ENCODE measurements at places on chromosomes 4 and X.

DNA sequence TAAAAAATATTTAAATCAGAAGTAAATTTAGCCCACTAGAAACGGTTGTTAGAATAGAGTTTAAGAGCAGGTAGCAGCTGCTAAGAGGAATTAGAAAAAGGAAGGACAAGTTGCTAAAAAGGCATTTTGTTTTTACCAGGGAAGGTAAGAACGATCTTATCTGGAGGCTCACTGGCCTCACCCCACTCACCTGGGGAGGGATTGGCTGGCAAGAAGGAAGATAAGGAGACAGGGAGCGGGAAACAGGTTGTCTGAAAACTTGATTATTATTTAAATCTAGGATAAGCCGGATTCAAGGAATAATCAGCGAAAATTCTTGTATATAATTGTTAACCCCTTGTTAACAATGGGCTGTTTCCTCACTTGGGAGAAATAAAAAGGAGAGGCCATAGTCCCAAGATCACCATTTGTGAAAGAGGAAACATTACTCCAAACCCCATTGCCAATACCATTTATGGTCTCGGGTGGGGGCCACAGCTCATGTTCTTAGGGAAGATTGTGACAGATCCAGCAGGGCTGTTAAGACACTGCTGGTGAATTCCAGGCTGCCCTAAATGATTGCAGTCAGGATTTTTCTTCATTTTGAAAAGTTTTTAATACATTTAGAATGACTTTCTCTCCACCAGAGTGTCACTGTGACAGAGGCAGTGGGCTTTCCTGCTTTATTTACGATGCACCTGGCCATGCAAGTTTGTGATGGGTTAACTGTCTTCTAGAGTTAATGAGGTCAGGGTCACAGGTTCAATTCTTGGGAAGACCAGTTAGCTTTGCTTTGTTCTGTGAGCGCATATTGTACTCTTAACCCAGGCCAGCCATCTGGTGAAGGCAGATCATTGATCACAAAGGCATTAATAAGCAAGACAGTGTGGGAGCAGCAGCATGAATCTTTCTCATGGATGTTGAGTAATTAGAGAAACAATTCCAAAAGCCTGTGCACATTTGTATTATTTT, 106.6 kb downstream of the CEP135 start:
- no peak for DNase-seq

DNA sequence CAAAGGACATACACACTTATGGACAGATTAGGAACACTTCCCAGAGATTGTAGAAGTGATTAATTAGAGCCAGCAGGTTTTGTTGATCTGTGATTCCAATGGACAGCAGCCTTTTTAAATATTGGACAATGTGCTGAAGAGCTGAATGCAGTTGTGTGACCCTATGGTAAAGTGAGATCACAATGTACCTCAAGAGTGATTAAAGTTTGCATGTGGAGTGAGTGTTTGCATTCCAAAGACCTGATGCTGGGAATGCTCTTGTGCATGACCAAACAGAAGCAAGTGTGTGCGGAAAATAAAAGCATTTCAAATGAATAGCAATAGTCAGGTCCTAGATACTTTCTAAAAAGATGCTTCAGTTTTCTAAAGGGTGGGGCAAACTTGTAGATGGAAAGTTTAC, 154.1 kb downstream of the BANK1 start:
- DNase-seq: no peak

GRCh38 chrX:40391662-40392061, 189.1 kb upstream of the ATP6AP2 start:
- DNase-seq: no peak

GRCh38 chrX:23901805-23902204, 5.9 kb downstream of the APOO start:
- DNase-seq: no peak

DNA sequence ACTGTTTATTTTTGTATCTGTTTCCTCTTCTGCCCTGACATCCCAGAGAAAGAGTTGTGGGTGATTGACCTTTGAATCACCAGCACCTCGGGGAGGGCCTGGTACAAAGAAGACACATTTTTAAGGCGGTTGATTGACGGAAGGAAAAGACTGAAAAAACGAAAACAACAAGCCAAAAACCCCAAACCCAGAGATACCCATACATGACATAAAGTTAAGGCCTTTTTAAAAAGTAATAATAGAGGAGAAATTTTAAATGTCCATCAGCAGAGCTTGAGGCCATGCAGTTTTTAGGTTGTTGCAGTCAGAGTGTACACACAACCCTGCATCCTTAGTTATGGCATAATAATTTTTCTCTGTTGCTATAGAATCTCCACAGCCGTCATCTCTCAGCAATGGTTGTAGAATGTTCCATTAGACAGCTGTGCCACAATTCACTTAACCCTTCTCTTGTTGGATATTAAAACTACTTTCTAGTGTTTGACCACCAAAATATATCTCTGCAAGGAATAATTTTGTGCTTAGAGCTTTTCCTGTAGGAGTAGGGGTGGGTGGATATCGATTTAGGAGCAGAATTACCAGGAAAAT, 110.2 kb downstream of the GNL3L start:
- no peak for DNase-seq

DNA sequence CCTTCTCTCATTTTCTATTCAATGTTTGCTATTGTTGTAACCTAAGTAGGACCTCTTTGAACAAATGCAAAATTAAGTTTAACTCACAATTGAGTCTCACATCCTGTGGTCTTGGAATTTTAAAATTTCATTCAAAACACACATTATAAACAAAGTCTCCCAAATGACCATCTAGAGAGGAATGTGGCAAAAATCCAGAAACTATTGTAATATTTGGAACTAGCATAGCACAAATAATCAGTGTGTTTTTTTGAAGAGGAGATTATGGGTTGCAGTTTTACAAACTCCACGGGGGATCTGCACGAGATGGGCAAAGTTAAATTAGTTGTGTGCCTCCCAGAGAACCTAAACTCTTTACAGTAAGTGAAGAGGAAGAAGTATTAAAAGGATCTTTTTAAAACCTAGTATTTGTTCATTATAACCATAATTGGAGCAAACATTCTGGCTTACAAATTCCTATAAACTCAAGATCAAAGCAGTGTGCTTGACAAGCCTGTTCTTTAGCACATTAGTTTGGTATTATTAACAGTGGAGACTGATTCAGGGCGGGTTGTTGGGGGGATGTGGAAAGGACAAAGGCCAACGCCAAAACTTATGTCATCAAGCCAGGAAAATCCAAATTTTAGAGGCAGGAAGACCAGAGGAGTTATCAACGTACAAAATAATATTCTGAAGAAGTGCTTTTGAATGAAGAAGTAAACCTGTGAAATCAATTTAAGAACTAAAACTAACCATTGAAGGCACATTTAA, 22.4 kb upstream of the RBPJ start:
- no peak for DNase-seq

GRCh38 chr4:80069837-80070731, 2.9 kb downstream of the ANTXR2 start:
- DNase-seq: no peak

- DNase-seq: peak; percentile 80
These were observed 4.9 kb downstream of the PRDM8 start for GRCh38 chr4:80202190-80202711.

DNA sequence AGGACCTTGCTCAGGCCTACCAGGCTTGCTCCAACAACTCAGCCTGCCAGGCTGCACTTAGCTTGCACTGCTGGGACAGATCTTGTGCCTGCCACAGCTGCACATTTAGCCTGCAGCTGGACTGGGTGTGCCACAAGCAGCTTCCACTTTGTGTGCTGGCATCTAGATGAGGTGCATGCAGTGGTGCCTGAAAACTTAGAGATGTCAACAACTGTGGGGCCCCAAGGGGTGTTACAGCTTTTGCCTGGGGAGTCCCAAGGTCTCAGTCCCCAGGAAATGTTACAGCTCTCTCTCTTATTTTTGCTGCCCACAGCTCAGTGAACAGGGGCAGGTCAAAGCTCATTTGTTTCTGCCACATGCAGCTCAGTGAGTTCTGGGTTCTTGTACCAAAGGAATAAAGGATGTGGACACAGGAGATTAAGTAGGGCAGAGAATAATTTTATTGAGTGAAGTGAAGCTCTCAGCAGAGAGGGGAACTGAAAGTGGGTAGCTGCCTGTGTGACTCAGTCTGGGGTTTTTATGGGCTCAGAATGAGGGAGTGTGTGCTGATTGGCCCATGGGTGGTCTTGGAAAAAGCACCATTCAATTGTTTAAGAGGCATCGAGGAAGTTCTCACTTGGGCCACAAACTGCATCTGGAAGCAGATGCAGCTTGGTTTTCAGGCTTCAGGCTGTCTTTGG, 828.3 kb downstream of the TECRL start:
- no peak for DNase-seq

- no peak for DNase-seq
These were observed 73.2 kb upstream of the UCP1 start for GRCh38 chr4:140641789-140642439.

GRCh38 chr4:84837751-84838150, 128.7 kb downstream of the WDFY3 start:
- no peak for DNase-seq

DNA sequence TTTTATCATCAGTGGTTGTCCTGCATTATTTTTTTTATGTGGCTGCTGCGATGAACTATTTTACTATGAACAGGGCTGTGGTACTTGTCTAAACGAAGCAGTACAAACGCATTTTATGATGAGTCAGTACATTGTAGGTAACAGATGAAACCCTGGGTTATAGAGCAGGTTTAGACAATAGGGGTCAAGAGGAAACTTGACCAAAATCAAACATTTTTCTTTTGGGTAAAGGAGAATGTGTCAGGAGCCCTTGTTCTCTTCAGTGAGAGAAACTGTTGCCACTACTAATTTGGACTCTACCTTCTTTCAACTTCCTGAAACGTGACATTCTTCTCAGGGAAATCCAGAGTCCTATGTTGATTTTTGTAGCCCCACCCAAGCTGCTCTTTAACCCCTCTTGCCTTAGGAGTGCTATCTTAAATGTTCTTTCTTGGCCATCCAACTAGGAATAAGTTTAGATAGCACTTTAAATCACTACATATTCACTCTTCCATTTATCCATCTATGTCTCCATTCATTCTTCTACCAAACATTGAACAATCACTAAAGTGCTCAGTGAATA, 415.8 kb upstream of the NR3C2 start:
- no peak for DNase-seq

DNA sequence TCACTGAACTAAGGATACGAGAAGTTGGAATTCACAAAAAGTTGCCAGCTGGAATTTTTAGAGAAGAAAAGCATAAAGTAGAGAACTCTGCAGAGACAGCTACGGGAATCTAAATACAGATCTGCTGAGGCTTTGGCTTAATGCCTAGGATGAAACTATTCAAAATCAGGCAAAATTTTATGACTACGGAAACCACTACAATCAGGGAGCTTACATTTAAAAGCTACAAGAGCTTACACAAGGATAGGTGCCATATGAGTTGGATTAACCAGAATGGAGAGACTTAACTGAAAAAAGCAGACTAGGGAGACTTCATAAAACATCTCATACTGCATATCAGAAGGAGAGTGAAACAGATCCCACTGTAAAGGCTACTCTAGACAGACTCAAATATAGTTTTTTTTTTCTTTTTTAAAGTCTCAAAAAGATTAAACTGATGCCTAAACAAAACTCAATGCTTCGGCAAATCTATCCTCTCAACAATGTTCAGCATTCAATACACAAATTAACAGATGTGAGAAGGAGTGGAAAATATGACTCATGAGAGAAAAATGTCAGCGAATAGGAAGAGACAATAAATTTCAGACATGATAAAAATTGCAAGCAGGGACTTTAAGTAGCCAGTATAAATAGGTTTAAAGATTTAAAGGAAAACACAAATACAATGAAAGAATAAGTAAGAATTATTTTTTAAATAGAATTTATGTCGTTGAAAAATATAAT, 586.1 kb downstream of the FSTL5 start:
- no peak for DNase-seq

GRCh38 chrX:100408713-100409609, 1.1 kb downstream of the PCDH19 start:
- no peak for DNase-seq

- no peak for DNase-seq
These were observed 5.2 kb downstream of the BANK1 start for GRCh38 chr4:101795704-101796103.

GRCh38 chr4:89284828-89285227, 22.8 kb downstream of the GPRIN3 start:
- DNase-seq: no peak

DNA sequence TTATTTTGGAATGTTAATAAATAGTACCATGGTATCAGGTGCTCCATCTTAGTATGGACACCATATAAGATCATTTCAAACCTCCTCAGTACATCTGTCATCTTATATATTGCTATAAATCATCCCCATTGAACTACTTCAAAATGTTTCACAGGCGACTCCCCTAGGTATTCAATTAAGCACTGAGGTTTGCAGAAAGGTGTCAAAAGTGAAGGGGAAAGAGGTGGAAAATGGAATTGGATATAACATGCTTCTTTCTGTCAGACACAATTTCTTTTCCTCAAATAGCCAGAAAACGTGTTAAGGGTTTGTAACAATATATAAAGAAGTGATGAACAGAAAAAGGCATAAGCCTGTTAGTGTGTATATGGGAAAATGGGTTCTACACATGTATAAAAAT, 325.5 kb downstream of the GRID2 start:
- DNase-seq: no peak

DNA sequence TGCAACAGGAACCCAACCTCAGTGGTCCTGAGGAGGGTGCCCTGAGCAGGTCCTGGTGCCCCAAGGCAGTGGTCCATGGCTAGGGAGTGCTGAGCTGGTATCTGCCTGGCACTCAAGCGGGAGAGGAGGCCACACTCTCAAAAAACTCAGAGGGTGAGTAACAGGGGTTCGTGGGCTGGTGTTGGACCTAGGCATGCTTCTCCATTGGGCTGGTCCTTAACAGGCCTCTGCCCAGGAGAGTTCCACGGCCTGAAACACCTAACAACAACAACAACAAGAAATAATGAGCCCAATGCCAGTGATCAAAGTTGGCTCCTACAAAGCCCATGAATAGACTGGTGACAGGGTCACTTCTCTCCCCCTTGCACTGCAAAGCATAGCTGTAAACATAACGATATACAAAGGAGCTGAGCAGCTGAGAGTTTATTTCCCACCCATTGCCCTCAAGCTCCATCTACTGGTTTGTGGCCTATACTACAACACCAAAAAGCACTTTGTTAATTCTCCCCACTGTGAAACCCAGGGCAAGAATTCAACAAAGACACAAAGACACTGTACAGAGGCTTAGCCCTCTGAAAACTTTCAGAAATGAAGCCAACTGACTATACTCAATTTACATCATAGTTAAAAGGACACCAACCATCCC, 736.1 kb upstream of the ADGRL3 start:
- DNase-seq: no peak

DNA sequence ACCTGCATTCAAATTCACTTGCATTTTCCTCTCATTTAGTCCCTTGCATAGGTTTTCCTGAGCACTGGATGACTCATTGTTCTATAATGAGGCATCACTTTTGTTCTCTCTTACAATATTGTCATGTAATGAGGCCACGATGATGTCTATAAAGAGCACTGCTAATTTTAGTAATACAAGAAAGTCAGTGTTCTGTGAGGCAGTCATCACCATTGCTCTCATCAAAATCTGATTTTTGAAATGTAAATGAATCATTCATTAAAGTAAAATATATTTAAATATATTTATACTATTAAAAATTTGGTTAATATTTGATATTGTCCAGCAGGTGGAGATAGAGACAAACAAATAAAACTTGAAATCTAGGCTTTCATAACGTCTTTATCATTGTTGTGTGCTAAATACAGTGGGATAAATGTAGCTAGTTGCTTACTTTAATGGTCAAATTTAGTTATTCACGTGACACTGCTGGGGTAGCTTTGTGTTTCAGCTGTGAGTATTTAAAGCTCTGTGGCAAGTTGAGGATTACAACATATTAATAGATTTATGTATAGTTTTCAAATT, 15.4 kb downstream of the HMGB2 start:
- no peak for DNase-seq

- peak; percentile 65 for DNase-seq
These were observed 27.8 kb downstream of the ELF4 start for GRCh38 chrX:130082244-130083106.
